ENCODE measurements at places on chromosomes 3 and 15.

- peak; percentile 38 for DNase-seq
Measured at GRCh38 chr3:152056987-152057386, 183.5 kb downstream of the SUCNR1 start.

- no peak for DNase-seq
Measured at GRCh38 chr3:39075910-39076309, 24.1 kb downstream of the WDR48 start.

DNA sequence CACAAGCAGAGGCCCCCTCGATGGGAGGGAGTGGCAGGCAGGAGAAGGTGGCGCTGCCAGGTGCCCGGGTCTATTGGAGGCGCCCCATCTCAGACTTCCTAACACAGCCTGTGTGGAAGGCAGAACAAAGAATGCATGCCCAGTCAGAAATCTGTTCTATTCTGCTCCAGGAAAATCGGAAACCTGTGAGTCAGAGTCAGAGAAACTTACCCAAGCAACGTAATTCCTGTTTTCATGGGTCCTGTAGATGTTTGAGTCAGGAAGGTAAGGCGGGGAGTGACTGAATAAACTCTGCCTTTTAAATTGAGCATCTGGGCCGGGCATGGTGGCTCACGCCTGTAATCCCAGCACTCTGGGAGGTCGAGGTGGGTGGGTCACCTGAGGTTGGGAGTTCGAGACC lies 13.7 kb downstream of the MAP6D1 start:
- no peak for DNase-seq

GRCh38 chr3:32577581-32578556 lies 7.2 kb upstream of the DYNC1LI1 start:
- peak; percentile 71 for DNase-seq

GRCh38 chr3:72821161-72821781 lies 27.0 kb downstream of the SHQ1 start:
- peak; percentile 93 for DNase-seq

GRCh38 chr15:51386029-51386428 lies 44.6 kb downstream of the GLDN start:
- no peak for DNase-seq

GRCh38 chr3:10185804-10186762 lies 21.4 kb downstream of the IRAK2 start:
- peak; percentile 64 for DNase-seq

GRCh38 chr3:190554197-190554596 lies 40.3 kb downstream of the IL1RAP start:
- DNase-seq = no peak

- DNase-seq = no peak
Measured at GRCh38 chr15:94815110-94815731, 583.9 kb downstream of the MCTP2 start.

DNA sequence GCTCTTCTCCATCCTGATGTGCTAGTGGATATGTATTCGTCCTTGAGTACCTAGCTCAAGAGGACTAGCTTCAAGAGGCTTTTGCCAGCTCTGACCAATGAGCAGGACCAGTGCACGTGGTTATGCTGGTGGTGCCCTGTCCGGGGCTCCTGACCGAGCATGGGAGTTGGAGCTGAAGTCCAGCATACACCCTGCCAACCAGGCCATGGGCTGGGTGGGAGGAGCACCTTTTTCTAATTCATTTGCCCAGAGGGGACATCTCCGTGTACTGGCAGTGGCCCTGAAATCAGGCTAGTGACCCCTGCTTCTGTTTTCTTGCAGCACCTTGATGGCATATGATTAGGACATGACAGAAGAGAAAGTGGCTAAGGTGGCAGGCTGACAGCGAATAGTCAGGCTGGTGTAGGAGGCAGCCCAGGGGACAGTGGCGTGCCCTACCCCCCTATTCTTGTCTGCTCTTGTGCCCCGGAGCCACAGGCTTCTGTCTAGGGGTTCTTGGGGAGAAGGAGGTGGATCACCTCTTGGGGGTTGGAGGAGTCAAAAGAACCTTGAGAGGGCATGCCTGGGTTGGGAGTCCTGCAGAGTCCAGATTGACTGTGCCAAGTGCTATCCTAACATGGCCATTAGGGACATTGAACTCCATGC lies 16.5 kb downstream of the PODXL2 start:
- no peak for DNase-seq

- DNase-seq = peak; percentile 95
Measured at GRCh38 chr3:58072052-58072762, 64.0 kb downstream of the FLNB start.

GRCh38 chr15:79091204-79091867 lies 756 bp upstream of the RASGRF1 start:
- peak; percentile 33 for DNase-seq

- no peak for DNase-seq
Measured at GRCh38 chr15:70277556-70277955, 179.8 kb upstream of the TLE3 start.

- no peak for DNase-seq
Measured at GRCh38 chr15:90097475-90097874, 4.8 kb downstream of the IDH2 start.

DNA sequence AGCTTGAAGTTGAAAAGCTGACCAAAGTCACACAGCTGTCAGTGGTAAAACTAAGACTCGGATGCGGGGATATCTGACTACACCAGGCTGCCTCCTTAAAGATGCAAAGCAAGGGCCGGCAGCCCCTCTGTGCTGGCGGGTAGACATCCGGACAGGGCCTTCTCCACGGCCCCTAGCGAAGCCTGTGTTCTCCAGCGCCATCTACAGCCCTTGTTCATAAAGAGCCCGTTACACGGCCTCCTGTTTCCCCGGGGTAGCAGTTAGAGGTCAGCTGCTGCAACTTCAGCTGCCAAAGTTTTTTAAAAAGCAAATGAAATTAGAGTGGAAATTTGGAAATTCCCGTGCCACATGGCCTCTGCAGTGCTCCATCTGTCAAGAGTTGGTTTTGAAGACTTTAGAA lies 383.0 kb downstream of the TBL1XR1 start:
- DNase-seq = peak; percentile 10

- no peak for DNase-seq
Measured at GRCh38 chr3:53079791-53080555, 34.1 kb upstream of the SFMBT1 start.

- DNase-seq = no peak
Measured at GRCh38 chr3:171758109-171758508, 52.2 kb downstream of the PLD1 start.

DNA sequence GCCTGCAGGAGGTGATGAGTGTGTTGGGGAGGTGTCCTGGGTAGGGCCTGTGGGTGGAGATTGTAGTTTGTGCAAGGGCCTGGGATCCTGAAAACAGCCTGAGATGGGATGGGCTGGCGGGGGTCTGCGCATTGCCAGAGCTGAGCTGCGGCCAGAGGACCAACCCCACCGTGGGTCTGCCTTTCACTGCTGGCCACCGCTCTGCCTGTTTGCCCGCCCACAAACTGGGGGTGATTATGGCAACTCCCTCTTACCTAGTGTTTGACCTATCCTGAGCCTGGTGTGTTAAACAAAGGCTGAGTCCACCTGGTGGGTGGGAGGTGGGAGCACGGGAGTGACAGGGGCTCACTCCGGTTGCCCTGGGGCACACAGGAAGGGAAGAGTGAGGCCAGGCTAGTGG lies 9.8 kb downstream of the ABTB1 start:
- no peak for DNase-seq

GRCh38 chr3:181808053-181808452 lies 96.3 kb downstream of the SOX2 start:
- DNase-seq = no peak

GRCh38 chr15:49686599-49686998 lies 65.8 kb downstream of the DTWD1 start:
- peak; percentile 65 for DNase-seq

DNA sequence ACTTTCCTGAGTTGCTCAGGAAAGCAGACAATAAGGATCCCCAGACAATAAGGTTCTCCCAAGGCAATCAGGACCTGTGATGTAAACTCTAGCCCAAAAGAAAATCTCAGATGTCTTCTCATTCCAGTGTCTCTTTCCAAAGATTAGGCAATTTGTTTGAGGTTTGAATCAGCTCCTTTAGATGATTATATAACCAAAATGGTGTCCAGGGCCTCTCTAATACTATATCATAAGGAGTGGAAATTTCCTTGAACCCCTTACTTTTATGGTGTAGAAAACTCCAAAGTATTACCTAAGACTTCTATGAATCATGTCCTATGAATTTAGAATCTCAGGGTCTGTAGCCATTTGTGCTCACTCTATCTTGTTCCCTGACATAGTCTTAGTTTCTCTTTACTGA lies 65.9 kb downstream of the GPR176 start:
- peak; percentile 33 for DNase-seq

DNA sequence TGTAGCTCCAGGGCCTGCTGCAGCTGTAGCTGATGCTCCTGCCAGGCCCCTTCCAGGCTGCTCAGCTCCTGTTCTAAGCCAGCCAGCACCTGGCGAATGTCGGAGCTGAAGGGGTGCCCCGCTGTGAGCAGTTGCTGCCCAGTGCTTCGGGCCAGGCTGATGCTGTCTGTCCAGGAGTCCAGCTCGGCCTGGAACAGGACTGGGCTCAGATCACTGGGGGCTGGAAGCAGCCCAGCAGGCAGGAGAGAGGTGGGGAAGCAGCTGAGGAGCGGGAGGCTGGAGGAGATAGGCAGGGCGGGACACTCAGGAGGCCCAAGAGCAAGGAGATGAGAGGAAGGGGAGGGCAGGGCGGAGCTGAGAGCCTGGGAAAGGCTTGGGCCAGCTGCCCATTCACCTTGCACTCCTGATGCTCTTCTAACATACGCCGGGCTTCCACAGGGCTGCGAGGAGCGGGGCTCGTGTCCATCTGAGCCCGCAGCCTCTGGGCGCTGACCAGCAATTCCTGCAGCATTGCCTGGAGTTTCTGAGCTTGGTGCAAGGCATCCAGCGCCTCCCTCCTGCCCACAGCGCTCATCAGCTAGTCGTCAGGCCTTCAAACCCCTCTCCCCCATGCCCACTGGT lies 23.2 kb downstream of the PLA2G4B start:
- no peak for DNase-seq

- no peak for DNase-seq
Measured at GRCh38 chr15:30650012-30650929, 24.3 kb downstream of the ARHGAP11B start.

DNA sequence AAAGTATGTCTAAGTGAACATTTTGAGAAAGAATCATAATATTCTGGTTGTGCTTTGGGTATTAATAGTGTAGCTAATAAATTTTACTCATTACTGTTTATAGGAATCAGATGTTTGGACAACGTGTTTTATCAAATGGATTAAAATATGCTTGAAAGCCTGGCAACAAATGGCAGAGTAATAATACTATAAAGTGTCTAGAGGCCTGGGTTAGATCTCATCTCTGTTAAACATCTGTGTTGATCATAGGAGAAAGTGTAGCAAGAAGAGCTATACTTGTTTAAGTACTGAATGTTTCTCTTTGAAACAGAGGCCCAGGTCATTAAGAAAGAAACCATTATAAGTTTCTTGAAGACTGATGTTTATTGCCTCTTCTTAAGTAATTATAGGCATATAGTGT lies 30.5 kb downstream of the VPS8 start:
- no peak for DNase-seq

DNA sequence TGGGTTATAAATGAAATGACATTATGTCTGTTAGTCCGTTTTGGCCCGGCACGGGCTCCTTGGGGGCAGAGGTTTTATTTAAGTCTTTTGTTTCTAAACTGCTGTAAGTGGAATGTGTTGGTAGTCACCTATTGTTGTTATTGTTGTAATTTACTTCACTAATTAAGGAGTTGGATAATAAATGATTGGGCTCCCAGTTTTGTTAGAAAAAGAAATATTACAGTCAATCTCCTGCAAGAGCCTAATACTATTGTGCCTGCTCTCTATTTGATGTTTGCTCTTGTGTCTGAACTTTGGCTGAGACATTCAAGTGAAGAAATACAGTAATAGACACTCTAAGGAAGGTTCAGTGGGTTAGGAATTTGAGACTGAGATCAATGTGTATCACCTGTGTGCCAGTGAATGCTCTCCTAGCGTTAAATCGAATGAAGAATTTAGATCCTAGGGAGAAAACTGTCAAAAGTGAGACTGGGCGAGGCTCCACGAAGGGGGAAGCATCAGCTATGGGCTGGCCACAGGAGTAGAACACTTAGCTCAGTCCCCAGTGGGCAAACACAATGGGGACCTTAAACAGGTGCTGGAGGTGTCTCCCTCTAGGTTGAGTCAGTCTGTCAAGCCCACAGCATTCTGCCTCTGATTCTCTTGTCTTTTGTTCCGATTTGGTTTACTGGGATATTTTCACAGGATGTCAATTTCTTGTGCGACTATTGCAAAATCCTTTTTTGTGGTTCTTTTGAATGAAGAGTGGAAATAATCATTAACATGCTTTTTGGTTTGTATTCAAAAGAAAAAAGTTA lies 1.2 kb downstream of the ROBO2 start:
- no peak for DNase-seq

GRCh38 chr3:195035345-195036202 lies 235.4 kb downstream of the XXYLT1 start:
- DNase-seq = no peak

DNA sequence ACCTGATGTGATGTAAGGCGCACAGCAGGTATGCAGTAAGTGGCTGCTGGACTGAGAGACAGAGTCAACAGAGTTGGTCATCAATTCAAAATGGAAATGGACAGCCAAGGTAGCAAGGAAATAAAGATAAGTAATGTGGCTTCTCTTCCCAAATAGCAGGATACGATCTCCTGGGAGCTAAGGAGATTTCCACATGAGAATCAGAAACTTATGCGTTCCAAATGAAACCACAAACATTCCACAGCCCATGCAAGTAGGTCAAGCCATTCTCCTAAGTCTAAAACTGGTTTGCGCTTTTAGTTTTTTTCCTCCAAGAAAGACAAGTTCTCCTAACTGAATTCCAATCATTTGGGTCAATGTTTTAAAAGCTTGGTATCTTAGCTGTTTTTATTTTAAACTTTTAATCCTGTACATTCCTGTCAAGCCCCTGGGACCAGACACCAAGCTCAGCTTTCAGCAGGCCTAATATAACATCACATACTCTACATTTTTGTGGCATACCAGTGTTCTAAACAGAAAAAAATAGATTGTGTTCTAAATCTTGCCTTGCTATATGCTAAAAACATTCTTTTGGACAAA lies 73.7 kb upstream of the TSPAN3 start:
- DNase-seq = peak; percentile 89

GRCh38 chr15:60275624-60276023 lies 122.2 kb downstream of the ANXA2 start:
- no peak for DNase-seq

DNA sequence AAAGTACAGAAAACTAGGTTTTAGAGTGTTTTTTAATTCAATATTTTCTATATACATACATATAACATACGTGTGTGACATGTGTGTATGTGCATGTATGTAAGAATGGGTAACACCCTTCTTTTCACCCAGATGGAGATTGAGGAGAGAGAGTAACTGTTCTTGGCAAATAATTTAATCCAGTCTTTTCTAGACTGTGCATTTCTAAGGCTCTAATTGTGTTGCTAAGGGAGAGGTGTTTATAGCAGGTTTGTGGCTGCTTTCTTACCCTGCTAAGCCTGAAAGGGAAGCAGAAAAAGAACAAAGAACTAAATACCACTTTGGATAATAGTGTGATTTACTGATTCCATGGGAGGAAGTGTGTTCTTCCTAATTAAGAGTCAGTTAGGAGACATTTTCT lies 46.0 kb upstream of the ALDH1L1 start:
- no peak for DNase-seq

DNA sequence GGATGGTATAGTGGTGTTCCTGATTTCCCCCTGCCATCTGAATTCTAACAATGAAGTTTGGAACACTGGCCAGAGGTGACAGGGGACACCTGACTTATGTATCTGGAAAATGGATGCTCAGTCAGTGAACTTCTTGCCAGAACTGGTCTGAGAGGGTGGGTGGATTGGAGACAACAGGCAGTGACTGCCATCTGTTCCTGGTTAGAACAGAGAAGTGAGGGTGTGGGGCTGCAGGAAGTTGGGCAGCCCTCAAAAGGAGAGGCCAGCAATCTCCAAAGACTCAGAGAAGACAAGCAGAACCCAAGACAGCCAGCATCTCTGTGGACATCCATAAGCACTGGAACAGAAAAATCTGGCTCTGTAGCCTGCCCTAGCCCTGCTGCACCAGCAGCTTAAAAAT lies 50.5 kb downstream of the ANP32A start:
- no peak for DNase-seq
